ENCODE measurements at places on chromosomes 5 and 9.

- DNase-seq: no peak
These were observed 24.6 kb upstream of the SVEP1 start for GRCh38 chr9:110604171-110604601.

- no peak for DNase-seq
These were observed 167.2 kb upstream of the HMHB1 start for GRCh38 chr5:143644727-143645126.

DNA sequence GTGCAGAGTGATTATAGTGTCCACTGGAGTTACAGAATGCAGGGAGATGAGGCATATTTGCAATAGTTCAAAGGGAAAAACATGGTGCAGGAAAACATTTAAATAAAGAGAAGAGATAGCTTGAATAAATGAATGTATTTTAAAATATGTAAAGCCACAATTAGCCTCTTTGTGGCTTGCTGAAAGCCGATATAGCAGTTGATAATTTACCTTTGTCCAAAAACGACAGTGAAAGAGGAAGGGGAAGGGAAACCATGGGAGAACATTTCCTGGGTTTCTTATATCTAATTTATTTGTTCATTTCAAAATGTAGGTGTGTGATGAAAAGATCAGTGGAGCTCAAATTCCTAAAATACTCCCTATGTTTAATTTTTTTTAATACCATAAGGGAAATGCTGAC lies 156.1 kb downstream of the DENND1A start:
- DNase-seq: no peak

DNA sequence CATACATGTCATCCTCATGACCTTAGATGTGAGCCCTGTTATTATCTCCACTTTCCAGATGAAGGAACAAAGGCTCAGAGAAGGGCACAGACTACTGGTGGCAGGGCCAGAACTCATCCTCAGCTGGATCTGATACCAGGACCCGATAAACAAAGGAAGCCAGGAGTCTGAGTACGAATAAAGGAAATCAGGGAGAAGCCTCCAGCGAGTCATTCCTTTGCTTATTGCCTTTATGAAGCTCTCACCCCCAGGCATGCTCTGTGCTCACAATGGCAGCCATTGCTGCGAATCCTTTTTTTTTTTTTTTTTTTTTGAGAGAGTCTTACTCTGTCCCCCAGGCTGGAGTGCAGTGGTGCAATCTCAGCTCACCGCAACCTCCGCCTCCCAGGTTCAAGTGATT lies 130.1 kb downstream of the GAPVD1 start:
- no peak for DNase-seq

Data from AG09319 (cell line).